ENCODE measurements at places on chromosomes 4 and X.

GRCh38 chr4:8468746-8469535 lies 28.4 kb downstream of the TRMT44 start:
- no peak for DNase-seq

GRCh38 chr4:91058345-91058744 lies 931.2 kb downstream of the CCSER1 start:
- DNase-seq, result no peak

DNA sequence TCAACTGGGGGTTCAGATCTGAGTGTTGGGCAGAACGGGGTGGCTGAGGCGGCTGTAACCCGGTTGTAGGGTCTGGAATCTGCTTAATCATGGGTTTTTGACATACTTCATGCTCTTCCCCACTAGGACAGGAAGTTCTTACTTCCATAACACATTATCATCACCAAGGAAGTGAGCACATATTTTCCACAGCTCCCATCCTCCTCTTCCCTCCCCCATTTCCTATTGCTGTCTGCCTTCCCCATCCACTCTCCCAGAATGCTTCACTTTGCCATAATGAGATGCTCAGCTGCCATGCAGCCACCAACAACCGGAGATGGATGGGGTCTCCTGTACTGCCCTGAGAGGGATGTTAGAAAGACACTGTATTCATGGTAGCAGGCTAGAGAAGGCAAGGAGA lies 6.4 kb upstream of the DCUN1D4 start:
- DNase-seq, result no peak

- no peak for DNase-seq
Observed at GRCh38 chr4:97517939-97518338, 625.3 kb downstream of the STPG2 start.

GRCh38 chrX:46184749-46185148 lies 360.5 kb downstream of the ZNF674 start:
- no peak for DNase-seq

DNA sequence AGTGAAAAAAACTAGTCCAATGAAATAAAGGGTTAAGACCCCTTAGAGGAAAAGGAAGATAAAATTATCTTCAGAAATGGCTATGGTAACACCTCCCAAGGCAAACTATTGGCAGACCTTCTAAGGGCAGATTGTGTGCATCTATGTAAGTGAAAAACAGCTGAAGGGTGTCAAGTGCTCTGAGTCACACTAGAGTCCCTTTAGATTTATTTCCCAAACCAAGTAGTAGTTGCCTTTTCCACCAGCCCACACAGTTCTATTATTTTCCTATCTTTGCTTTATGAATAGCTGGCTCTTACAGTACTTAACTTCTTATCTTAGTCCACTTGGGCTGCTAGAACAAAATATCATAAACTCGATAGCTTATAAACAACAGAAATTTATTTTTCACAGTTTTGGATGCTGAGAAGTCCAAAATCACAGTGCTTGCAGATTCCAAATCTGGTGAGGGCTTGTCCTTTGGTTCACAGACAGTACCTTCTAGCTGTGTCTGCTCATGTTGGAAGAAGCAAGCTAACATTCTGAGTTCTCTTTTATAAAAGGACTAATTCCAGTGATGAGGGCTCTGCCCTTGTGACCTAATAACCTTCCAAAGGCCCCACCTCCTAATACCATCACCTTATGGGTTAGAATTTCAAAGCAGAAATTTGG lies 143.6 kb downstream of the GRID2 start:
- no peak for DNase-seq

DNA sequence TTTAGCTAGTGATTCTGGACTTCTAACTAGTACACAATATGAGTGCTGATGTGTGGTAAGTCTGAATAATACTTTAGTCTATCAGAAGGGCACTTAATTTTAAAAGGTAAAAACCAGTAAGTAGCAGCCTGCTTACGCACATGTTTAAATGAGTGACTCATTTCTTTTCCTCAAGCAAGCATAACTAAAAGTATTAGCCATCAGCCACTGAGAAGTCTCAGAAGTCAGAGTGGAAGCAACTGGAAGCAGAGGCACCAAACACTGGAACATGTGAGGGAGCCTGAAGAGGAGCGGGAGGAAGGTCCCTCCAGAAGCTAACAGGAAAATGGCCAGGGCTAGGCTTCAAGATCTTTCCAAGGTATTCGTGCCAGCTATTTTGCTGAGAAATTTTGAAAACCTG lies 257.7 kb downstream of the RAPGEF2 start:
- DNase-seq, result no peak
